ENCODE measurements at places on chromosomes 7 and 10.

DNA sequence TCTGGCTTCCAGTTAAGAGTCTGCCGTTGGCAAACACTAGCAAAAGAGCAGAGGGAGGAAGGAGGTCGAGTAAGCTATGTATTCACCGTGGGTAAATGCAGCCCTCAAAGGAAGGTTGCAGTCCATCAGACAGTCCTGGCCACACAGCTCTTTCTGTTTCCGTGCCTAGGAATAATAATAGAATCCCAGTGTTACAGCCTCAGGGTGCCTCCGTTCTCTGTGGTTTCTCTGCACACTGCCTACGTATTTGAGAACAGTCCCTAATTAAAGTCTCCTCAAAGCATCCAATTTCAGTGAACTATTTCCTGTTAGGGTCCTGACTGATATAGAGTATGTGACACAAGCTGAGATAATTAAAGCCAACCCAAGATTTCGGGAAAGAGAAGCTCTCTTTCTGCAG is 176.7 kb downstream of the GPAM start:
- H3K4me3 ChIP-seq: no peak overlapping the region
- no peak overlapping the region for H3K27ac ChIP-seq
- H3K36me3 ChIP-seq: no peaks in the 10 kb centered on the region
- no peaks in the 10 kb centered on the region for H3K4me1 ChIP-seq
- no peaks in the 10 kb centered on the region for H3K27me3 ChIP-seq
- DNase-seq: no peak

DNA sequence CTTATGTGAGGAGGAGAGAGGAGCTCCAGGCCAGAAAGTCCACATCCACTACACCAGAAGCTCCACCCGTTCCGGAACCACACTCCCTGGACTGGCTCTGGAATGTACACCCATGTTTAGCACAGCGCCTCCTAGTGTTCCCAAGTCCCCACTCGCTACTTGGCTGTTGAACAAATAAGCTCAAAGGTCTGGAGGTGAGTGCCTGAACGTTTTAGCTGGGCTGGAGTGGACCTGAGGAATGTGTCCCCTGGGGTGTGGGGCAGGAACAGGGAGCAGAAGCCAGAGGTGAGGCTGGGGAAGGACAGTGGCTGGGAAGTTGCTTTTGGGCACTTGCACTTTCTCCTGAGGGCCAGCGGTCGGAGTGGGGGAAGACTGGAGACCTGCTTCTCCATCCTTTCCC is 164.1 kb upstream of the CDCA7L start:
- no peak overlapping the region for H3K4me3 ChIP-seq
- peaks cover 6% of the 10 kb centered on the region for H3K27me3 ChIP-seq
- H3K4me1 ChIP-seq: peaks cover 28% of the 10 kb centered on the region
- peak; percentile 49 for DNase-seq
- no peak overlapping the region for H3K27ac ChIP-seq

DNA sequence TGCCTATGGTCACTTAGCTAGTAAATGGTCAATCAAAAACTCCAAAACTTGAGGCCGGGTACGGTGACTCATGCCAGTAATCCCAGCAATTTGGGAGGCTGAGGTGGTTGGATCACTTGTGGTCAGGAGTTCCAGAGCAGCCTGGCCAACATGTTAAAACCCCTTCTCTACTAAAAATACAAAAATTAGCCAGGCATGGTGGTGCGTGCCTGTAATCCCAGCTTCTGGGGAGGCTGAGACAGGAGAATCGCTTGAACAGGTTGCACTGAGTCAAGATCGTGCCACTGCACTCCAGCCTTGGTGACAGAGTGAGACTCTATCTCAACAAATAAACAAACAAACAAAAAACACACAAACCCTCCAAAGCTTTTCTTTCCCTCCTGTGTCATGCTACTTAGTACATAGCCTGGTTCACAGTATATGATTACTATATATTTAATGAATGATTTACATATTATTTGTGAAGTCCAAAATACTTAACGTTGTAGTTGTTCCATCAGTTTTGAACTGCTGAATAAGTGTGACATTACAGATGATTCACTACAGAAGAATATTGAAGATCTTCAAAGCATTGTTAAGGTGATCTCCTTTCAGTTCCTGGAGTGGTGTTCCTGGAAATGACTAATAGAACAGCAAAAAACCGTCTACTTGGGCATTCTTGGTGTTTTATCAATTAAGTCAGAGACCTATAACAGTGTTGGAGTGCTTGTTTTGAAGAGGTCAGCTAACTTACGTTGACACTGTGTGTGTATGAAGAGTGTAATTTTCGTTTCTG is 72.9 kb downstream of the ADK start:
- peaks cover under 1% of the 10 kb centered on the region for H3K36me3 ChIP-seq
- H3K27me3 ChIP-seq: no peaks in the 10 kb centered on the region
- DNase-seq: peak; percentile 65
- peak overlapping the region; percentile 49 for H3K4me3 ChIP-seq

DNA sequence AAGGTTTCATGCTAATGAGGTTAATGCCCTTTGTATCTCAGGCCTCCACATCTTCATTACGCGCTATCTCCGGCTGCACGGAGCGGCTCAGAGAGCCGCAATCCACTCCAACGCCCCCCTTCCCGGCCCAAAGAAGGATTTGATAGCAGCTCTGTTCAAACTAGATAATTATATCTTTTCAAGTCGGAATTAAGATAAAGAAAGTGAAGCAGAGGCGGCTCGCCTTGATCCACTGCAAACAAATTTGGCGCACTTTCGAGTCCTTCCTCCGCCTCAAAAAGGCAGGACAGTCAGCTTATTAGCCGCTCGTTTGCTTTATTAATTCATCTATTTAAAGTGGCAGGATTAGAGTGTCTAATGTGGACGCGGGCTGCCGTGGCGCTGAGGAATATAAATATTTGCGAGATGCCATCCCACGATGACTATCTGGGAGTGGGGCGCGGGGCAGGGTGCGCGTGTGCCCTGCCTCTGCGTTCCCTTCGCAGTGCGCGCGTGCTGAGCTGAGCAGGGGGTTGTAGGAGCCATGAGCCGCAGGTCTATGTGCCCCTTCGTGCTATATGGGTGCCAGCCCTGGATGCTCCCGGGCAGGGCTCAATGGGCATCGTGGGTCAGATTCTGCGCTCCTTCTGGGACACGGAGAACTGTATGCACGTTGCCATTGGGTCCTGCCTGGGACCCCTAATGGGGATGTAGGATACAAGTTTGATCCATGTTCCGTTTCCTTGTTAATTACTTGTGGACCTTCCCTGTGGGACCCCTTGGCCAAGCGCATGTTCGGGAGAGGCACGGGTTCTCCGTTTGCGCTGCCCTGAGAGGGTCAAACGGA is 9.0 kb downstream of the EMX2 start:
- H3K4me3 ChIP-seq: no peak overlapping the region
- H3K27ac ChIP-seq: no peak overlapping the region
- no peaks in the 10 kb centered on the region for H3K36me3 ChIP-seq
- peaks cover 56% of the 10 kb centered on the region for H3K27me3 ChIP-seq
- DNase-seq: no peak

DNA sequence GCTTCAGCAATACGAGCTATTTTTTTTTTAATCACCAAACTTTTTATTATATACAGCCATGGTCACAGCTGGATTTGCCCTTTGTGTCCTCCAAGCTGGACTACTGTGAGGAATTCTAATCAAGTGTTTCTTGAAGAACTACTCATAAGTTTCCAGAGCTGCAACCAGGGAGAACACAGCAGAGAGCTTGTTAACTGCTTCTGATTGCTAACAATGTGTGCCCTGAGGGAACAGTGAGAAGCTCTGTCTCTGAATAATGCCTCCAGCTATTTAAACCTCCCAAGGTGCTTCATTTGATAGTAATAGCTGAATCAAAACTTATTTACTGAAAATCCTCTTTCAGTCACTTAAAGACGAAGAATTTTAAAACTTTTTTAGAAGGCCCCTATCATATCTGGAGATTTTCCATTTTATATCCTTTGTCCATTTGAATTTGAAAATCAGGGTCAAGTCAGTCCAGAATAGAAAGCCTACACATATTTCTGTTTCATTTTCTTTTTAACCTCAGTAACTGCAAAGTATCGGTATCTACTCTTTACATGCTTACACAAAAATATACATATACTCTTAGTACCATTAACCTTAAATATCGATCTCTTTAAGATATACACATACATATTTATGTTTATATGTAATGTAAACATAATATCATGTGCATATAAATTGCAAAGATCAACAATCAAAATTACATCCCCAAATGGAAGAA is 1024.2 kb downstream of the GRM8 start:
- no peaks in the 10 kb centered on the region for H3K36me3 ChIP-seq
- H3K4me3 ChIP-seq: no peak overlapping the region
- H3K27ac ChIP-seq: no peak overlapping the region
- H3K4me1 ChIP-seq: no peaks in the 10 kb centered on the region
- no peak for DNase-seq

DNA sequence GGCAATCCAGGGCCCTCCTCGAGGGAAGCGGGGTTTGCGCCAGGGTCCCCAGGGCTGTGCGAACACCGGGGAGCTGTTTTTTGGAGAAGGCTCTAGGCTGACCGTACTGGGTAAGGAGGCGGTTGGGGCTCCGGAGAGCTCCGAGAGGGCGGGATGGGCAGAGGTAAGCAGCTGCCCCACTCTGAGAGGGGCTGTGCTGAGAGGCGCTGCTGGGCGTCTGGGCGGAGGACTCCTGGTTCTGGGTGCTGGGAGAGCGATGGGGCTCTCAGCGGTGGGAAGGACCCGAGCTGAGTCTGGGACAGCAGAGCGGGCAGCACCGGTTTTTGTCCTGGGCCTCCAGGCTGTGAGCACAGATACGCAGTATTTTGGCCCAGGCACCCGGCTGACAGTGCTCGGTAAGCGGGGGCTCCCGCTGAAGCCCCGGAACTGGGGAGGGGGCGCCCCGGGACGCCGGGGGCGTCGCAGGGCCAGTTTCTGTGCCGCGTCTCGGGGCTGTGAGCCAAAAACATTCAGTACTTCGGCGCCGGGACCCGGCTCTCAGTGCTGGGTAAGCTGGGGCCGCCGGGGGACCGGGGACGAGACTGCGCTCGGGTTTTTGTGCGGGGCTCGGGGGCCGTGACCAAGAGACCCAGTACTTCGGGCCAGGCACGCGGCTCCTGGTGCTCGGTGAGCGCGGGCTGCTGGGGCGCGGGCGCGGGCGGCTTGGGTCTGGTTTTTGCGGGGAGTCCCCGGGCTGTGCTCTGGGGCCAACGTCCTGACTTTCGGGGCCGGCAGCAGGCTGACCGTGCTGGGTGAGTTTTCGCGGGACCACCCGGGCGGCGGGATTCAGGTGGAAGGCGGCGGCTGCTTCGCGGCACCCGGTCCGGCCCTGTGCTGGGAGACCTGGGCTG is 26.0 kb downstream of the PRSS2 start:
- no peak overlapping the region for H3K27ac ChIP-seq
- H3K36me3 ChIP-seq: no peaks in the 10 kb centered on the region
- peaks cover 52% of the 10 kb centered on the region for H3K27me3 ChIP-seq
- DNase-seq: no peak

DNA sequence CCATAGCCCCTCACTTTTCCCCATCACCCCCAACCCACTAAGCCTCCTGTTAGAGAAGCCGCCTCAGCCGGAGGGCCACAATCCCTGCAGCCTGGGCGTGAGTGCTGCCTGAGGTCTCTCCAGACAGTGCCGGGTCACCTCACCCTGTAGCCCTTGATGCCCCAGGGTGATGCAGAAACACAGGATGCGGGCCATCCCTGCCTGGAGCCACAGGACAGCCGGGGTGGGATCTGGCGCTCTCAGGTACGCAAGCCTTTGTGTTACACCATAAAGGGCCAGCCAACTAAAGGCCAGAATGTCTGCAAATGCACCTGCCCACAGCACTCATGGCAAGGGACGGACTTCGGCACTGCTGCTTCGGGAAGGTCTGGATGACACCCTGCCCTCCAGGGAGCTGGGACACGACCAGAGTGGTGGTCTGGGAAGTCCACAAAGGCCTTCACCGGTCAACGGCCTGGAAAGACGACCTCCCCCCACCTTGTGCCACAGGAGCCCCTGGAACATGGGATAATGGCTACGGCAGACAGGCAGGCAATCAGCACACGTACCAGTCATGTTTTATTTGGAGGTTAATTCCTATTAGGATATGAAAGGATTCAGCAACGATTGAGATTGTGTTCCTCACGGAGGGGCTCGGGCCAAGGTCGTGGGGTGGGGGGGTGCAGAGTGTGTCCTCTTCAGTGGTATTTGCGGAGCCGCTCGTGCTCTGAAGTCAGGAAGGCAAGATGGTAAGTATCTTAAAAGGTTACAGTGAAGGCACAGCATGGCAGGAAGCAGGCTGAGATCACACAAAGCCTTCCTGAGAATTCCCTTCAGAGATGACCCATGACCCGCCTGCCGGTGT is 8.1 kb downstream of the ATP5MF start:
- peaks cover 2% of the 10 kb centered on the region for H3K27me3 ChIP-seq
- no peak overlapping the region for H3K27ac ChIP-seq
- H3K4me1 ChIP-seq: no peaks in the 10 kb centered on the region
- H3K4me3 ChIP-seq: no peak overlapping the region

Data from HFFc6 (cell line).